AG08396 (cell line): ENCODE measurements at places on chromosomes 3 and 15.

DNA sequence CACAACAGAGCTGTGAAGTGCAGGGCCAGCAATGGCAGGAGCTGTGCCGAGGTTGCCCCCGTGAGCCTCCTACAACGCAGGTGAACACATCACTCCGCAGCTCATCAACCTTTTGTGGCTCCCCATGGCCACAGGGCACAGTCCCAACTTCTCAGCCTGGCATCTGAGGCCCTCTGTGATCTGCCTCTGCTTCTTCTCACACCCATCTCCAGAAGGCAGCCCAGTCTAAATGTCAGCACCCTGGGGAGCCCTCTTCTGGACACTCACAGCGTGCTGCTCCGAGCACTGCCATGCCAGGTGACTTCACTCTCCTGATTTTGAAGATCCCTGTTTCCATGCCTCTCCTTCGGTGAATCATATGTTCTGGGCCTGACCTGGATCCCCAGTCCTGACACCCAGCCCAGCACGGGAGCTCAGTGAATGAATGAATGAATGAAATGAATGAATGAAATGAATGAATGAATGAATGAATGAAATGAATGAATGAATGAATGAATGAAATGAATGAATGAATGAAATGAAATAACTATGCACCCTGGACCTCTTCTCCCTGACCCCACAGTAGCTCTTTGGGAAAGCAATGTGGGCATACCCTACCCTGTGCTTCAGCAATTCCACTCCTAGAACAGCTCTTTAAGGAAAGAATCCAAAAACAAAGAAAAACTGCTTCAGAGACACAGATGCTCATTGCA lies 17.9 kb upstream of the SKIC8 start:
- DNase-seq: no peak

GRCh38 chr15:73904026-73904815 lies 22.0 kb upstream of the LOXL1 start:
- DNase-seq: no peak

DNA sequence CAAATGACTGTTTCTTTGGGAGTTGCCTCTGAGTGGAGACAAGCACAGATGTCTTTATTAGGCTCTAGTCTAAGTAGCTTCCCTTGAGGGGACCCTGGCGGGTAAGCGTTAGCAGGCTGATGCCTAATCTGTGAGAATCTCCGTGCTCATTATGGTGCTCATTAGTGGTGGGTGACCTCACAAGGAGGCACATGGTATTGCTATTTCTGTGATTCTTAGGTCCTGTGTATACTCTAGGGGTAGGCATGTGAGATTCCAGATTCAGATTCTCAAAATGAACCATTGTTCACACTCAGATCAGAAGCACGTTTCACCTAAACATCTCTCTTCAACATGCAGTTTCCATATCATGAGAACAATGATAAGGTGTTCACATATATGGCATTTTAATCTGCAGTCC lies 809.7 kb downstream of the NR2F2 start:
- no peak for DNase-seq

DNA sequence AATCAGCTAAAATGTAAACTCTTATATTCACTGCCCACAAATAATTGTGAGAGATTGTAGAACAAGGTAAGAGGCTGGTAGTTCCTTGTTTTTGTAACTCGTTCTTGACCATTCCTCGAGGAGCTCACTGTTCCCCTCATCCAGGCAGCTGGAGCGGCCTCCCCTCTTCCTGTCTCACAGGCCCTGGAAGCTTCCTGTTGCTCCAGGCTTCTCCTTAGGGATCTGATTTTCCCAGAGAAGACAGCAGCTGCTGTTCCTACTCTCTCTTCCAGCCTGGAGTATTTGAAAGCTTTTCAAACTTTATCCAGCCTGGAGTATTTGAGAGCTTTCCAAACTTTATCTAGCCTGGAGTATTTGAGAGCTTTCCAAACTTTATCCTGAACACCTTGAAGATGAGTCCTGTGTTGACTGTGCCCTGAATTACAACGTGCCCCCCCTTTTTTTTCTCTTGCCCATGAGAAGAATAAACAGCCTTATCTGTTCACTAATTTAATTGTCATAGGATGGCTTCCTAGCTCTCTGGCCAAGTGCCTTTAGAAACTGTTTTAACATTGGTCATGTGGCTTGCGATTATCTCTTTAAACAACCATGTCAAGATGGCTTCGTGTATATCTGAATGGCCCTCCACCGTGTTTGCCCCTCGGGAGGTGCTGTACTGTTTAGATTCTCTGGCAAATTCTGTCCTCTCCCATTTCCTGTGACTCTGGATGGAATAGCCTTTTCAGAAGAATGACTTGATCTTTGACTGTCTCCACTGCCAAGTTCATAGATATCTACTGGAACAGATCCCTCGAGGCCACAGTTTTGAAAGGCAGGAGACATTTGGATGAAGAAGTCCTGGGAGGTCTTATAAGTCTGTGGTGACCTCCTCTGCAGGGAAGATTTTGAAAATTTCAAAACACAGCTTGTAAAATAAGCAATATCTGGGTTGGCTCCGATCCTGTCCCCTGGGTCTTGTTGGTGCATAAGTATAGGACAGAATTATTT lies 4.8 kb downstream of the ADAMTSL3 start:
- DNase-seq: no peak

GRCh38 chr3:187186801-187187421 lies 10.4 kb upstream of the RTP1 start:
- peak; percentile 87 for DNase-seq

GRCh38 chr3:83189634-83190033 lies 1428.2 kb upstream of the GBE1 start:
- no peak for DNase-seq

DNA sequence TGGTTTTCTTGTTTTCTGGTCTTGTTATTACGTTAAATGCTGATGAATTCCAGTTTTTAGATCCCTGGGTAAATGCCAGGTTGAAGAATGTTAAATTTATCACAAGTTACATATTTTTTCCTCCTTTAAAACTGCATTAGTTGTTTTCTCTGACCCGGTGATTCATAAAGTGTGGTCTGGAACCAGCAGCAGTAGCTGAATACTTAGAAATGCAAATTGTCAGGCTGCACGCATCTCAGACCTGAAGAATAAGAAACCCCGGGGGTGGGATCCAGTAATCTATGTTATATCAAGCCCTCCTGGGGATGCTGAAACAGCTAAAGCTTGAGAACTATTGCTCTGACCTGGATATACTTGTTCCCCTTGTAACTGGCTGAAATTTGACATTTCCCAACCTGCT lies 69.1 kb downstream of the PEX5L start:
- no peak for DNase-seq

DNA sequence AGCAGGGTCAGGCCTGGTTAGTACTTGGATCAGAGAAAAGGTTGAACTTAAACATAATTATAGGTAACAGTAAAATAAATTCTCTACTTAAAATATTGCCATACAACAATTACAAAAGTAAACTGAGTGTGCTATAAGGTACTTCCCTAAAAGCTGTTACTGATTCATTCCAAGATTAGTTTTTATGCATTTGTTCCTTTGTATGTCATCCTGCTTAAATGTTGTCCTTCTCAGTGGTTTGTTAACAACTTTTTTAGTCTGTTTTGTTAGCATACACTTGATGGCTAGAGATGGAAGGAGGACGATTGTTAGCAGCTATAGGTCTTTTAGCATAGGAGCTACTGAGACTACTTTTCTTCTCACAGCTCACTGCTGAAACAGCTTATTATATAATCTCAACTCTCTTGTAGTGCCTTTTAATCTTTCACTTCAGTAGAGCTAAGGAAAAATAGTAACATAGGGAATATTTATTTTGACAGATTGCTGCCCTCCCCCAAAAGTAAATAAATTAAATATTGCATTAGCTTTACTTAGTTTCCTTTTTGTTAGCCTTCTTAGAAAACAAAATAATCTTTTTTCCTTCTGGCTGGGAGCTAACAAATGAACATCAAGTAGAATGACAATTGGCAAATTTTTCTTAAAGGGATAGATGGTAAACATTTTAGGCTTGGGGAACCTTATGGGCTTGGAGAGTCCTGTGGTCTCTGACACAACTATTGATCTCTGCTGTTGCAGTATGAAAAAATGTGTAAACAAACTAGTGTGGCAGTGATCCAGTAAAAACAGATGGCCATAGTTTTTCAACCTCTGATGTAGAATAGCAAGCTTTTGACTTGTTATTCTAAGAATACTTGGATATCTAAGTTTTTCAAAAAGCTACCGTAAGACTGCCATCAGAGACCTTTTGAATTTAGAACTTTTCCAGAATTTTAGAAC lies 39.5 kb downstream of the USP8 start:
- peak; percentile 22 for DNase-seq

- DNase-seq: peak; percentile 70
Observed at GRCh38 chr15:42591238-42591934, 16.0 kb downstream of the STARD9 start.

GRCh38 chr15:88090481-88091011 lies 166.0 kb downstream of the NTRK3 start:
- no peak for DNase-seq

GRCh38 chr3:44235604-44236484 lies 5.8 kb upstream of the TOPAZ1 start:
- DNase-seq: peak; percentile 83

DNA sequence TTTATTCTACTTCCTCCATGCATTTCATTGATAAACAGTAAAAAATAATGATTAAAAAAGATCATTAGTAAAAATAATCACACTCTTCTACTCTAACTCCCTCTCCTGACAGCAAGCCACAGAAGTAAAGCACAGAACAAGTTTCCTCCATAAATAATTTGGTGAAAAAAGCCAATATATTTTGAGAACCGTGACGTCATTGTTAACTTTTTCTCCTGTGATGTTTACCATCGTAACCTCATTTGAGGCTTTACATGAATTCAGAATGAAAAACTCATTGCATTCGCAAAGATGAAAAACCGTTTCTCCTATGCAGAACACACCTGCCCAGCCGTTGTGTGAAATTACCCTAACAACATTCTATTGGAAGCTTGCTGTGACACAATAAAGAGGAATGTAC lies 120.7 kb downstream of the NSUN3 start:
- no peak for DNase-seq

- DNase-seq: no peak
Observed at GRCh38 chr3:66889750-66890494, 108.2 kb upstream of the KBTBD8 start.

- DNase-seq: no peak
Observed at GRCh38 chr3:17752876-17753631, 10.6 kb upstream of the TBC1D5 start.

DNA sequence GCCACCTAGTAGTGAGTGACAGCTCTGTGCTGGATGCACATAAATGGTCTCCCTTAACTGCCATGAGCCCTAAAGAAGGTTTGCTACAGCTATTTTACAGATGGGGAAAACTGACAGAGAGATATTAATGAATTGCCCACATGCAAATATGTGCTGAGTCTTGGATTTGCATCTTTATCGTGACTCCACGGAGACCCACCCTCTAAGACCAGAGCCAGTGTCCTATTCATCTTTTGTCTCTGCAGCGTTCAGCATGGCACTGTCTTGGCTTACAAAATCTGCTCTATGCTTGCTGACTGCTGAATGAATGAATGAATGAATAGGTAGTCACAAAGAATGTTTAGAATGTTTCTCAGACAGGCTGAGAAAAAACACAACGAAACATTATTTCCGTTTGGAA lies 48.3 kb downstream of the BTD start:
- DNase-seq: no peak

GRCh38 chr15:68143785-68144184 lies 61.3 kb downstream of the CALML4 start:
- no peak for DNase-seq

DNA sequence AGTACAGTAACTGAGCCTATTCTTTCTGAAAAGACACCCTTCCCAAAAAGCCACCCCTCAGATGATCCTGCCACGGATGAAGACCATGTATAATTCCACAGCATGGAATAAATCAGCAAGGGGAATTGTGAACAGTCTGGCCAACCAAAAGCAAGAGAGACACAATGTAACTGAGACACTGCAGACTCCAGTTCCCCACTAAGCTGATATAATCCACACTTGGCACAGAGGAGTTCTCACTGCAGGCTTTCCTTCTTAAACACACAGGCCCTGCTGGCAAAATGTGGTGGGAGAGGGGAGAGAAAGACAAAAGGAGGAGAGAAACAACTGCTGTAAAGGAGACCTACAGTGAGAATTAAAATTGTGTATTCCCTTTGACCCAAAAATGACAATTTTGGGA lies 12.7 kb downstream of the GPR156 start:
- DNase-seq: no peak

DNA sequence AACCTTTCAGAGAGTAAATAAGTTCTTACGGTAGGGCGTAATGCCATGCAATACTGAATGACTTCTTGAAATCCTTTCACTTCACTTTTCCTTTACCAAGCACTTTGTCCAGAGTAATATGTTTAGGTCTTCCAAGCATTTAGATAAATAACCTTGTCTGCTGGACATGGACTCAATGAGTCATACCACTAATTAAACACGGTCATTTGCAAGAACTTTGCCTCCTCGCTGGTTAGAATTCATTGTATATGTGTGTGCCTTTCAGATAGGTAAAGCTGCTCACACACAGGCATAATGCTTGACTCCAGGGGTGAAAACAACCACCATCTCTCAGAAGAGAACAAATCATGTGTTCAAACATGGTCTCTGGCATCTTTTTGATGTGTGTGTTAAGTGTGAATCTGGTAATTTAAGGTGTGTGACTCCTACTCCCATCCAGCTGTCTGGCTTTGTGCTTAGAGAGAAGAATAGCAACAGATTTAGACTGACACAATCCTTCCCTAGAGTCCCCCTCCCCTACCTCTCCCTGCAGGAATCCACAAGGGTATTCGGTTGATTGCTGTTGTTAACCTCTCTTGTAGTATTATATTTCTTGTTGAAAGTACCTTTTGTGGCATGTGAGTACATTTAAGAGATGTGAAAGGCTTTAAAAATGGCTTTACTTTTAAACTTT lies 419.0 kb downstream of the CNTN4 start:
- DNase-seq: no peak

DNA sequence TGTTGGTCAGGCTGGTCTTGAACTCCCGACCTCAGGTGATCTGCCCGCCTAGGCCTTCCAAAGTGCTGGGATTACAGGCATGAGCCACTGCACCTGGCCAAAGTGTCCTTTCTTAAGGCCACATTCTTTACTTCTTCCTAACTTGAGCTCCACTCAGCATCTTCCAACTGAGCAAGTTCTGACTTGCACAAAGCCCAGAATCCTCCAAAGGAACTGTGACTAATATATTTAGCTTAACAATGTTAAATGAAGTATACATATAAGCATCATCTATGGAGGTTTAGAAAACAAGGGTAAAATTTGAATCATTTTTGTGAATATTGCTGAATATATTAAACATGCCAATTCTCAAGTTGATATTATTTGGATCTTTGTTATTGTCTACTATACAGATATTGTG lies 93.7 kb downstream of the SHQ1 start:
- no peak for DNase-seq
